ENCODE measurements at places on chromosomes 2 and 18. TPM values are rescaled to one million over a fixed set of nuclear protein-coding genes. Genes with fewer than 3 reads are reported as not detected.

- H3K27me3 ChIP-seq: no peaks in the 10 kb centered on the region
- no peak overlapping the region for H3K27ac ChIP-seq
- no peak overlapping the region for H3K4me3 ChIP-seq
- DNase-seq: no peak
- H3K36me3 ChIP-seq: peaks cover 33% of the 10 kb centered on the region
- peaks cover 28% of the 10 kb centered on the region for H3K4me1 ChIP-seq
Observed at GRCh38 chr2:64637000-64637635, 16.6 kb downstream of the SERTAD2 start.

GRCh38 chr2:120253021-120253882, 600 bp downstream of the RALB start:
- no peak for DNase-seq
- peak overlapping the region; percentile 61 for H3K27ac ChIP-seq
- H3K4me3 ChIP-seq: peak overlapping the region; percentile 74
- peaks cover 51% of the 10 kb centered on the region for H3K4me1 ChIP-seq
- H3K36me3 ChIP-seq: no peaks in the 10 kb centered on the region

- no peak overlapping the region for H3K4me3 ChIP-seq
- no peaks in the 10 kb centered on the region for H3K4me1 ChIP-seq
- H3K27ac ChIP-seq: no peak overlapping the region
- DNase-seq: no peak
- no peaks in the 10 kb centered on the region for H3K36me3 ChIP-seq
- no peaks in the 10 kb centered on the region for H3K27me3 ChIP-seq
Observed at GRCh38 chr2:11574176-11575046, 40.6 kb downstream of the GREB1 start.

DNA sequence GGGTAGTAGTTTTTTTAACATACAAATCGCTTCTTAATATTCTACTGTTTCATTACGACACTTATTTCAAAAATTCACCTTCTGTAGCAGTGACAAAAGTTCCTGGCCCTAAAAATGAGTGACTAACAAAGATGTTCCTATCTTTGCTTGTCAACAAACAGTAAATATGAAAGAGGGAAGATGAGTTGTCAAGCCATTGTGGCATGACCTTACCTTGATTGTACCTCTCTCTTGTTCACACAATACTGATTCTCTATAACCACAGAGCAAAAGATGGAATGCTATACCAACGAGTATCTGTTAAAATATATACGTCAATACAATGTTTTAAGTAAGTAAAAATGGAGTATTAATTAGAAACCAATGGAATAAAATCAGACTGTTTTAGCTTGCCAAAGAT, 14.7 kb upstream of the GCG start:
- no peaks in the 10 kb centered on the region for H3K36me3 ChIP-seq
- H3K27ac ChIP-seq: no peak overlapping the region
- DNase-seq: no peak
- H3K27me3 ChIP-seq: no peaks in the 10 kb centered on the region
- H3K4me3 ChIP-seq: no peak overlapping the region

The SAG gene
- 0.06 TPM for total RNA-seq

The OTOS gene
- not detected for total RNA-seq

Data from CD4-positive, alpha-beta memory T cell (primary cell).